ENCODE measurements at places on chromosomes 6 and 20.

- DNase-seq, result no peak
These were observed 9.7 kb downstream of the PCMTD2 start for GRCh38 chr20:64265201-64265600.

DNA sequence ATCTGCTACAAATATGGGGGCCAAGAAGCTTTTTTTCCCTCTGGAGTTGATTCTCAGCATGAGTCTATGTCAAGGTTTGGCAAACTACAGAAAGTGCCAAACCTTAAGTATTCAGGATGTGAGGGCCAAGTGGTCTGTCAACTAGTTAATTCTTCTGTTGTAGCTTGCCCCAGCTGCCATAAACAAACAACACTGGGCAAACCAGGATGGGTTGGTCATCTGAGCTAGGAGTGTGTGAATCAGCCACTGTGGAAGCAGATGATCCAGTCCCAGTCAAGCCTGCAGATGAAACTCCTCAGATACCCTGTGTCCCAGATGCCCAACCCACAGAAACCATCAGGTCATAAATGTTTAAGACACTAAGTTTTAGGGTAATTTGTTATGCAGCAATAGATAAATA is 103.0 kb upstream of the MOCS1 start:
- DNase-seq, result no peak

DNA sequence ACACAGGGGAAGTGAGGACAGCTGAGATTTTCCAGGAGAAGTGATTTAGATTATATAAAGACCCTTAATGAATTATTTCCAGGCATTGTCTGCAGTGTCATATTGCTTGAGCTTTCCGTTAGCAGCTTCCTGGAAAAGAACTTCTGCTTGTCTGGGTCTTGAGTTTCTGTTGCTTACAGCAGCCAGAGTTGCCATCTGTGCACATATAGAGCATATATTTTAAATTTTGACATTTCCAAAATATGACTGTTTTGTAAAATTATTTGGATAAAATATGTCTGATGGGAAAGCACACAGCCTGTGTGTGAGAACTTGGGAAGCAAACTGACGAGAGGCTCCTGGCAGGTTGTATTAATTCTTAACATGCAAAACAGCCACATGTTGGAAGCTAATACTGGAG is 21.0 kb upstream of the NKX2-2 start:
- no peak for DNase-seq

DNA sequence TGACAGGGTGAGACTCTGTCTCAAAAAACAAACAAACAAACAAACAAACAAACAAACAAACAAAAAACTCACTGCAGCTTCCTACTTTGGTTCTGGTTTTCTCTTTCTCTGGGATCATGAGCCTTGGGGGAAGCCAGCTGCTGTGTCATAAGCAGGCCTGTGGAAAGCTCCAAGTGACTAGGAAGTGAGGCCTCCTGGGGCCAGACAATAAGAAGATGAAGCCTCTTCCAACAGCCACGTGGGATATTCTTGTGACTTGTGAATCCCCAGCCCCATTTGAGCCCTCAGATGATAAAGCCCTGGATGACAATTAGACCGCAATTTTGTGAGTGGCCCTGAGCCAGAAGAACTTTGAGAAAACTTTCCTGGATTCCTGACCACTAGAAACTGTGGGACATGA is 11.4 kb downstream of the HLA-A start:
- DNase-seq, result no peak

DNA sequence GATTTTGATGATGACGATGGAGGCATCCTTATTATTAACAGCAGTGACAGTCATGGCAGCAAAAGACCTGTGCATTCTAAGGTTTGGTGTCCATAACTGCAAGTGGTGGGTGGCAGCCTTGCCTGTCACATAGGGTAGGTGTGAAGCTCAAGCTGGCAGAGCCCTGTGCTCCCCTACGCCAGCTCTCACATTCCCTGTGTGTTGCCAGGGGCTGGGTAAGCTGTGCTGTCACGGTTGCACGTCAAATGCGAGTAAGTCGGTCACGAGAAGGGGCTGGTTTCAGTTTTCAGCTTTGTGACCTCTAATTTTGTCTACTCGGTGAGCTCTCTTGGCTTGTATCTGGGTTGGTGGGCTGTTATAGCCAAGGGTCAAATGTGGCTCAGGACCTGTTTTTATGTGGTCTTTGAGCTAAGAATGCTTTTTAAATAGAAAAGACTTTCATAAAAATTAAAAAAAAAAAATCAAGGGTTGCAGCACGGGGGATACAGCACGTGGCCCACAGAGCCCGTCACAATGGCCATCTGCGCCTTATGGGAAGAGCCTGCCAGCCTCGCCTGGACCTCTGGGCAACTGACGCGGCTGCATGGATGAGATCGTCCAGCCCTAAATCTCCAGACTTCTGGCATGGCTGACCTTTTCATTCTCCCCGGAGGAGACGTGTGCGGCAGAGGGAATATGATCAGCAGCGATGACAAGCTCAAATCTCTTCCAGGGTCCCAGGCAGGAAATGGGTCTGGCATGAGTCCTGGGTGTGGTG is 148.5 kb downstream of the PHACTR3 start:
- no peak for DNase-seq

GRCh38 chr20:64083804-64084684 is at the start of gene LKAAEAR1:
Gene LKAAEAR1, minus strand, starts transcription at chr20:64084398. Its CDS starts 179 bp downstream, at chr20:64084219.
- DNase-seq, result no peak

- no peak for DNase-seq
These were observed 56.0 kb downstream of the APCDD1L start for GRCh38 chr20:58459058-58459750.

DNA sequence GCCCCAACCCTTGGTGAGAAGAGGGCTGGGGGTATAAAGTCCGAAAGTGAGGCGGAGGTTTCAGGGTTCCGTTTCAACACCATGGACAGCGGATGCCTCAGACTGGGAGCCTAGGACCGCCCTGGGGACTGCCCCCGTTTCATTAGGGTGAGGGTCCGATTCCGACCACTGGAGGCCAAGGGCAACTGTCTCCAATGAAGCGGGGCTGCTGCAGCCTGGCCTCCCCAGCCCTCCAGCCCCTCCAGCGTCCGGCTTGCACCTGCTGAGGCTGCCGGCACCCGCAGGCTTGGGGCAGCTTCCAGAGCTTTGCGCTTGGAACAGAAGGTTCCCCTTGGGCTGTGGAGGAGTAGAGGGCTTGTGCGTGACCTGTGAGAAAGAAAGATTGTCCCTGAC is 39.9 kb downstream of the YTHDF1 start:
- no peak for DNase-seq

All from GOT3 (cell line).